ENCODE measurements at places on chromosomes 7 and 10.
A peak's percentile ranks its signal among the peaks of the same experiment; 100 is the strongest.

- DNase-seq, result no peak
Observed at GRCh38 chr7:79093421-79093820, 360.0 kb downstream of the MAGI2 start.

DNA sequence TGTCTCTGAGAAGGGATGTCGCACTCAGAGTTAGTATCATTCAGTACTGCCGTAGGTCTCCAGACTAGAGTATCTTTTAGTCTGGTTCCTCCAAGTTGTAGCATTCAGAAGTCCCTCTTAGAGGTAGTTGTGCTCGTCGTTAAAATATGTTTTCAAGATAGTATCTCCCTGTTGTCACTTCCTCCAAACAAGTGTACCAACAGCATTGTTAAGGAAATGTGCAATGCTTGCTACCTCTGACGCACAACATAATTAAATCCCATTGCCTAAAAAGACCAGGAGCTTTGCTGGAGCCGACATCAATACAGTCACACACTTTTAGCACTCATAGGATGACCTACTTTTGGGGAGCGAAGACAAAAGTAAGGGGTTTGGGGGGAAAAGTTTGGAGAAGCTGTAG lies 80.0 kb upstream of the STK17A start:
- DNase-seq, result no peak

- no peak for DNase-seq
Observed at GRCh38 chr7:137544453-137545058, 201.0 kb upstream of the PTN start.

- DNase-seq, result no peak
Observed at GRCh38 chr10:130393342-130393741, 257.2 kb downstream of the GLRX3 start.

DNA sequence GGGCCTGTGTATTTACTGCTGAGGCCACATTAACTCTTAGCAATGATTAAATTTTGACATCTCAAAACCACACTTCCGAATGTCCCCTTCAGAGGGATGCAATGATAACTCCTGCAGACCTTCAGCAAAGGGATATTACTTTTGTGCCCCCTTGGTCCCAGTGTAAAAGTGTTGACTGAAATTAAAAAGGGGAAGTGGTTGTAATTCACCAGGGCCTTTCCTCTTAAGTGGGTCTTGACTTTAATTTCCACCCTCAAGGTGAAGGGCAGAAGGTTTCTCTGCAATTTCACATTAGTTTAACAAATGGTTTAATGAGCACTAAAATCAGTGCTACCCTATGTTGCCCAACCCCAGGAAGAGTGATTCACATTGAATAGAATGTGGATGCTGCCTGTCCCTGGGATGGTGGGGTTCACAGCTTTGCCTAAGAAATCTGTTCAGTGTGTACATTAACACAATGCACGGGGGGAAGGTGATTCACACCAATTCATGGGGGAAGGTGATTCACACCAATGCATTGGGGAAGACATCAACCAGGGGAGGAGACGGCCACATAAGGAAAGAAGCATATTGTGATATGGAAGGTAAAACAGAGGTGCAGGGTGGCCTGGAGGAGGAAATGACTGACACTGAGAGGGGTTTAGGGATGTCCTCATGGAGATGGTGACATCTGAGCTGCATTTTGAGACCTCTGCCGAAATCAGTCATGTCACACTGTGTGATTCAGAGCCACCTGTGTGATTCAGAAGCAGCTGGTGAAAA lies 19.4 kb upstream of the TNS3 start:
- DNase-seq, result no peak

DNA sequence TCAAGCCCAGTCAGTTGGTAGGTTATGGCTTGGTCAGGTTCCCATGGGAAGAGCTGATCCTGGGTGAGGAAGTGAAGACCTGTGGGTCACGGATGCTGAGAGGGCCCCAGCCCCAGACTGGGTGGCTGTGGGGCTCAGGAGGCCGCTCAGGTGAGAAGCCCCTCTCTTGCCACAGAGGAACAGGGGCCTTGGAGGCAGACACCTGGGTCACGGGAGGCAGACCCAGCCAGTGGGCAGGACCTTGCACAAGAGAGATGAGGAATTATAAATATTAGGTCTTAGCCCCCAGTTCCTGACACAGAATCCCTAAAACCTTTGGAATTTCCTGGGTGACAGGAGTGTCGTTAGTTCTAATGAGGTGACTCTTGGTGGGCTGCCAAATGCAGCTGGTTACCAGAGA lies 10.6 kb upstream of the CRHR2 start:
- DNase-seq, result no peak

- no peak for DNase-seq
Observed at GRCh38 chr7:48337012-48337621, 165.9 kb downstream of the ABCA13 start.

DNA sequence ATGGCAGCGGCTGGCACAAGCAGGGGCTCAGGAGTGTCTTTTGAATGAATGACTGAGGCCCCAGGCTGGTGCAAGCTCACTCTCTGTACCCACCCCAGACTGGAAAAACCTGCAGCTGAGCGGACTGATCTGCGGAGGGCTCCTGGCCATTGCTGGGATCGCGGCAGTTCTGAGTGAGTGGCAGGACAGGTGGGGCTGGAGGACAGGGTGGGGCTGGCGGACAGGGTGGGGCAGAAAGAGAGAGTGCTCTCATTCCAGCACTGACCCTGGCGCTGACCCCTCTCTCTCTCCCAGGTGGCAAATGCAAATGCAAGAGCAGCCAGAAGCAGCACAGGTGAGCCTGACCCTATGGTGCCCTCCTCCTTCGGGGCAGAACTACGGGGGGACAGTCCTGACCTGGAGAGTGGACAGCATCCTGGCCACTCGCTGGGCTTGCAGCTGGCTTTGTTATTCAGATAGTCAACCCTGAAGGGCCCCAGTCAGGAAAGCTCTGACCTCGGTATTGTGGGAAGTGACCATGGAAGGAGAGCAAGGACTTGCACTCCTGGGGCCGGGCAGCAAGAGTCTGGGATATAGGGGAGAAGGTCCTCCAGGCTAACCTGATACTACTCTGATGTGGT lies 4.1 kb downstream of the FXYD4 start:
- no peak for DNase-seq

DNA sequence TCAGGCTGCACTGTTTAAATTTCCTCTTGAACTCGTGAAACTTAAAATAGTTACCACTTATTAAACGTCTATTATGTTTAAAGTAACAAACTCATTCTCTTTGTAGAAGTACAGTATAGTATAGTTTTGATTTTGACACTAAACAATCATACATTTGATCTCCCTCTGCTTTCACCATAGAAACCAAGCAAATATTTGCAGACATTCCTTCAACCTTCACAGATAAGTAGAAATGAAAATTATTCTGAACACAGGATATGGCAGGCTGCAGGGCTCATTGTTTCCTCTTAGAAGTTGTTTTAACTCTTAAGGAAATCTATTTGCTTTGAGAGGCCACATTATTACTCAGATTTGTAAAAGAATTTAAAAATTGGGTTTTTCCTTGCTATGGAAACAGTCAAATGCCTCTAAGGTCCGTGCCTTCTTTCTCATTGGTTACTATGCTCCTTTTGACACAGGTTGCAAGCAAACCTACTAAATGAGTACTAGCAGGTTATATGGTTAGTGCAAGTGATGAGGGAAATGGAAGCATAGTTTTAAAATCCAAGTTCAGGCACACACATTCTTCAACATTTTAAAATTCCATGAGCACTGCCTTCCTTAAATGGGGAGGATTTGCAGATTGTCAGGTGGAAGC lies 92.8 kb upstream of the FAM133B start:
- no peak for DNase-seq

DNA sequence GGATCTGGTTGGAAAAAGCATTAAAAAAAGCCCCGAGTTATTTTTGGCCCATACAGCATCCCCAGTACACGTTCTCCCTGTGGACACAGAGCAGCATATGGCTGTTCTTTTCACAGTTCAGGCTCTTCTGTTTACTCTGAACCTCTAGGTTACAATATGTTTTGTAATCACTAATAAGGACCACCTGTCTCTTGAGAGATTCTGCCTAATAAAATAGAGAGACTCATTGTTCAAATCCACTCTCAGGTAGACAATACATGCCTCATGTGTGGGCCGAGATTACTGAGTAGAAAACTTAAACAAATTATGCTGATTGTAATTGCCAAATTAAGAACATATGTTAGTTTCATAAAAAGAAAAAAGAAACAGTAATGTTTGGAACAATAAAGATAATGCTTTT lies 647.7 kb downstream of the GRM8 start:
- no peak for DNase-seq

- DNase-seq, result no peak
Observed at GRCh38 chr7:4361774-4362173, 320.3 kb upstream of the FOXK1 start.

DNA sequence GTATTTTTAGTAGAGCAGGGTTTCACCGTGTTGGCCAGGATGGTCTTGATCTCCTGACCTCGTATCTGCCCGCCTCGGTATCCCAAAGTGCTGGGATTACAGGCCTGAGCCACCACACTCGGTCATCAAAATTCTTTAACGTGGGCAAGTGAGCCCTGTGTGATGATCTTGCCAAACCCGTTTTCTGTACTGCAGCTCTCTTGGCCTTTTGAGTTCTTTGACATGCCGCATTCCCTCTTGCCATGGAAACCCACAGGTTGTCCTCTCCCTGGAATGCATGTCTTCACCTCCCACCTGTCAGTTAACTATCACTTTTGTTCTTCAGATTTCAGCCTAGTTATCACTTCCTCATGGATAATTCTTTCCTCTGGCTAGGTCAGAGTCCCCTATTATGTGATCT lies 5.0 kb downstream of the NUP205 start:
- no peak for DNase-seq

DNA sequence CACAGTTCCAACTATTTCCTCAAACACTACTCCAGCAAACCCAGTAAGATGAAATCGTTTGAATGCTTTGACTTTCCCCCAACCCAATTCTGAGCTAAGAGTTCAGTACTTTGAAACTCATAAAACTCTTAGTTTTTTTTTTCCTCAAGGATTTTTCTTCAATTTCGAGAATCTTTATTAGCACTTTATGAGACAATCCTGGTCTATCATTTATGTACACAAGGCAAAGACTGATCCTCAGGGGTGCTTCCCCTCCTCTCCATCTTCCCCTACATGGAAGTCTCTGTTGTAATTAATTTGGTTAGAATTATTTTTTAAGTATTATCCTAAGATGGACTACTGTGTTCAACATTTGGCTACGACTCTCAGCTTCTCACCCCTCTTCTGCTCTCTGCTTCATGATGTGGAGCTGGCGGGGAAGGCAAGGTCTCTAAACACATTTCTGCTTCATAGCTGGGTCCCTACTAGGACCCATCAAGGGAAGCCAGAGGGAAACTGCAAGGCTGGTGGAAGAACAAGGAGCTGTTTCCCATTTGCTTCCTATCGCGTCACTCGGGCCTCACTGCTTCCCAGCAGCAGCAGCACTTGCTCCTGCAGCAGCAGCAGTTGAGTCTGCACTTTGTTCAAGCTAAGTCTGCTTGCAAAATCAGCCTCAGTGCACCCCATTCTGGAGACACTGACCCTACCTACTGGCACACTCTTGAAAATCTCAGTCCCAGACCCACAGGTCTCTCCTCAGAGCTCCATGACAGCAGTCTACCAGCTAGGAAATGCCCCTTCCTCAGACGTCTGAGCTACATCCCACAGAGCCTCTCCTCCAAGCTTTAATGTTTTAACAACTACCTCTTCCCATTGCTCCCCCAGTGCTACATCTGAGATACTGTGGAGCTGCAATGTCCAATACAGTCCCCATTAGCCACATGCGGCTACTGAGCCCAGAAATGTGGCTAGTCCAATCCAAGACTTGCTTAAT lies 90.0 kb downstream of the CHCHD3 start:
- DNase-seq, result no peak

- DNase-seq, result no peak
Observed at GRCh38 chr7:148398844-148399365, 191.7 kb upstream of the C7orf33 start.

DNA sequence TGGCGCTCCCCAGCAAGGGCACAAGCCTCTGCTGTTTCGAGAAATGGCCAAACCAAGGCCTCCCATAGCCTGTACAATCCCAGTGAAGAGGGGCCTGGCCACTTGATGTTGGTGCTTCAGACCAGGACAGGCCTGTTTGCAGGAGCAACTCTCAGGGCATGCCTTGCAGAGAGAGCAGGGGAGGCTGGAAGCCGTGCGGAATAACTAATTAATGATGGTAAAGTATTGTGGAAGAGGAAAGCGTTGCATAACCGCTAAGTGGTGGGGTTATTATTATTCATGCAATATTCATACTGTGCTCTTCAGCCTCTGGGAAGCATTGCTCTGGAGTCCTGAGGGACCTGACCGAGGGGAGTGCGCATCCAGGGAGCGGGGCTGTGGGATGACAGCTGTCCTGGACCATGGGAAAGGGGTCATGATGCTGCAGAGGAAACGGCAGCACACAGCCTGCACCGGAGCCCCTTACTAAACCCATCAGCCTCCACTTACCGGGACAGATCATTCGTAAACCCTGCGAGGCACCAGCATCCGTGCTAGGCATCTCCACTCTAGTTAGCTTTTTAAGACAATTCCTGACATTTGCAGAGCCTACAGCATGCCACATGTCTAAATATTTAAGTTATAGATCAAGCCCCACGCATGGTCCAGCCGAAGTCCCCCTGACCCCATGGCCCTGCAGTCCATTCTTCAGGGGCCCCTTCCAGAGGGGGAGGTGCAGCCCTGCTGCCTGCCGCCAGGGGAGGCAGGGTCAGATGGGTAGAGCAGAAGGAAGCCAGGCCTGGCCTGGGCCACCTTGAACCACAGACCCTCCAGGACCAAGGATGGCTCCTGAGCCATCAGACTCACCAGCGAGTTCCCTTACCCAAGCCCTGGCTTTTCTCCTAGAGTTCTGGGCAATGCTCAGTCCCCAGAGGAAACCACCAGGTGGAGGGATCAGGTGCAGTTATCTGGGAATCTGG lies 11.6 kb downstream of the TMEM273 start:
- no peak for DNase-seq

DNA sequence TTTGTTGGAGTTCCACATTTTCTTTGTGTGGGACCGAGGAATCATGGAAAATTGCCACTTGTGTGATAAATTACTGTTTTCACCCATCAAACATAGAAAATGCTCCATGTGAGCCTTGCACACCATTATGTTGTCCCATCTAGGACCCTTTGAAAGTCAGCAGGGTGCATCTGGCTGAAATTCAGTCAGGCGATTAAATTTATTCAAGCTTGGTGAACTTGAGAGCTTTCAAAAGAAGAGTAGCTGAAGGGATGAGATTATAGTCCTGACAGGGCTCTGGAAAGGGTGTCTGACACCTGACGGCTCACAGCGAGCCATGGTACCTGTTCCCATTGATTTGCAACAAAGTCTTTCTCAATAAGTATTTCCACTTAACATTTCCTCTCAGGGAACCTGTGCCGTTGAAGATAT lies 399.7 kb upstream of the ETV1 start:
- no peak for DNase-seq

GRCh38 chr10:114548662-114549061 lies 109.4 kb downstream of the ABLIM1 start:
- DNase-seq, result peak; percentile 8
